Vagina (tissue), 2 donors: ENCODE measurements at places on chromosomes 4 and X.

DNA sequence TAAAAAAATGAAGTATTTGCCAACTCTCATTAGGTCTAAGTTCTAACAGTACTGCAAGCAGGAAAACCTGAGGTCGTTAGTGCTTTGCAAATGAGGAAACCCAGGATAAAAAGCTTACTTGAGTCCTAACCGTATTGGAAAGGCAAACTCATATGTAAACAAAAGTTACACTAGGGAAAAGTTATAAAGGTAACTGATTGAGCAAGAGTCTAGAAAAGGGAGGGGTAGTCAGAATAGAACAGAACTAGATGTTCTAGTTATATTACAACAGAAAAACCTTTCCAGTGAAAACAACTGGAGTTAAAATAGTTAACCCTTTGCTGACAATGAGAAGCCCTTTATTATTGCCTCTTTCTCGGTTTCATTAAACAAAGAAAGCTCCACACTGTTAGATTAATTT is 66.4 kb upstream of the MAOA start:
- DNase-seq = no peak

- no peak for DNase-seq
Observed at GRCh38 chr4:174307694-174308093, 24.0 kb downstream of the CEP44 start.

DNA sequence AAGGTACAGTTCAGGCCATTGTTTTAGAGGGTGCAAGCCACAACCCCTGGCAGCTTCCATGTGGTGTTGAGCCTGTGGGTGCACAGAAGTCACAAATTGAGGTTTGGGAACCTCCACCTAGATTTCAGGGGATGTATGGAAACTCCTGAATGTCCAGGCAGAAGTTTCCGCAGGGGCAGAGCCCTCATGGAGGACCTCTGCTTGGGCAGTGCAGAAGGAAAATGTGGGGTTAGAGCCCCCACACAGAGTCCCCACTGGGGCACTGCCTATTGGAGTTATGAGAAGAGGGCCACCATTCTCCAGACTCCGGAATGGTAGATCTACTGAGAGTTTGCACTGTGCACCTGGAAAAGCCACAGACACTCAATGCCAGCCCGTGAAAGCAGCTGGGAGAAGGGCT is 242.0 kb upstream of the ACTRT1 start:
- no peak for DNase-seq

- no peak for DNase-seq
Observed at GRCh38 chr4:147526272-147526654, 45.4 kb downstream of the EDNRA start.

GRCh38 chr4:18980516-18981233 is 959.1 kb upstream of the LCORL start:
- DNase-seq = no peak

- no peak for DNase-seq
Observed at GRCh38 chr4:76148142-76148865, at the start of gene NUP54. Gene NUP54 (minus strand): TSS chr4:76148397. CDS start chr4:76148374, 23 bp downstream.

GRCh38 chr4:45062935-45063545 is 336.7 kb upstream of the GNPDA2 start:
- no peak for DNase-seq

- DNase-seq = peak; percentile 56
Observed at GRCh38 chr4:24978291-24979075, 52.3 kb downstream of the LGI2 start.

DNA sequence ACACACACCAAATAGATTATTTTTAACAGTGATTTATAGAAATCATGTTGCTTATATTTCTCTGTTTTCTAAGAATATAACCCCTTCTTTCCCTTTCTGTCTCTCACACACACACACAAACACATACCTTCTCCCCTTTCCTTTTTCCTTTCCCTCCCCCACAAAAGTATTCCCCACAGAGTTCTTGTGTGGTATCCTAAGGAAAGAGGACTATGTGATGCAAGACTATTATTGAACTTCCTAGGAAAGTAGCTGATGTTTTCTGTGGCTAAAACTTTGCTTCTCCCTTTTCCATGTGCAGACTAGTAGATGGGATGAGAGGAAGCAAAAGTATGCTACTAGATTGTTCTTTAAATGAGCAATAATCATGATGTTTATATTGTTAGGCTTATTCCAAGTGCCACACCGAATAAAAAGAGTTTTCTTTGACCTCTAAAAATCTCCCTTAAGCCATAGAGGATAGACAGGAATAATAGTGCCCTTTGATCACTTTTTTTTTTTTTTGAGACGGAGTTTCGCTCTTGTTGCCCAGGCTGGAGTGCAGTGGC is 38.7 kb downstream of the CPEB2 start:
- no peak for DNase-seq

GRCh38 chr4:77990904-77991358 is 66.2 kb upstream of the FRAS1 start:
- DNase-seq = no peak

GRCh38 chrX:42619068-42619467 is 158.9 kb downstream of the PPP1R2C start:
- DNase-seq = no peak

DNA sequence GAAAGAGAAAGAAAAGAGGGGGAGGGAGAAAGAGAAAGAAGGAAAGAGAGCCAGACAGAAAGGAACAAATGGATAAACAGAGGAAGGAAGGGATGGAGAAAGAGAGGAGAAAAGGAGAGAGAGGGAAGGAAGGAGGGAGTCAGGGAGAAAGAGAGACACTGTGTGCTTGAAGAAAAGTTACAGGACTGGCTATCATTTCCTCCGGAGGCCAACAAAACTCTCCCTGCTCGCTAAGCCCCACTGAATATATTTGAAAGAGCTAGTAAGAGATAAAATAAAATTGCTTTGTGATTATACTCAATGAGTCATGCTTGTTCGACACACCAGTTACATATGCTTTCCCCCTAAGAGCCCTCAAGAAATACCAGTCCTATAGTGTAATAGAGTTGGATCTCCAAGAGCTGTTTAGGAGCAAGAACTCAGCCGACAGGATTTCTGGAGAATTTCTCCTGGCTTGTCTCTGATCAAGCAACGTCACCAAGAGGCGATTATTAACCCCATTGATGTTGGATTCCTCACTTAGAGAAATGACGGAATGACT is 102.2 kb downstream of the MXRA5 start:
- no peak for DNase-seq

DNA sequence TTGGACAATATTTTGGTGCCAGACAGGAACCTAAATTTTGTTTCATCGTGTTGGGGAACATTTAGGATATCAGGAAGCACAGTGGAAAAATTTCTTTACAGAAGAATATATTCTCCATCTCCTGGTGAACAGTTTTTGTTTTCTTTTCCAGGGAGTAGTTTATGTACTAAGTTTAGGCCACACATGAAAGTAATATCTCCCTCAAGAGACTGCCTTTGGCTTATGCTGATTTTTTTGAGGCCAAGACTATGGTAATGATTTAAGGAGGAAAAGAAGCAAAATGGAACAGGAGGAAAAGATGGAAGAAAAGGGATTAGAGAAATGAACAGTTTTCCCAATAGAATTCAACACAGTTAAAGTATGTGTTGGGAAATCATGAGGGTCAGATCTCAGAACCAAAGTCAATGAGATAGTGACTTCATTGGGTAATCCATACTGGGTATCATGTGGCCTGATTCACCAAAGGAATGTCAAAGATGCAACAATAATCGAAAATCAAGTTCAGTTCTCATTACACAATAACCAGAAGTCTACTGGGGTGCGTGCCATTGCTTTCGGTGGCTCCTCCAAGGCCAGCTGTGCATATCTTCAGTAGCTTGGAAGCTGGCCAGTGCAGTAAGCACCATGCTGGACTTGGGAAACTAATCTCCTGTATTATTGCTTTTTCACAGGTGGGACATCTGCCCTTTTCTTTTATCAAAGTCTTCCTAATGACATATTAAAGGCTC is 234.8 kb downstream of the COL25A1 start:
- no peak for DNase-seq

DNA sequence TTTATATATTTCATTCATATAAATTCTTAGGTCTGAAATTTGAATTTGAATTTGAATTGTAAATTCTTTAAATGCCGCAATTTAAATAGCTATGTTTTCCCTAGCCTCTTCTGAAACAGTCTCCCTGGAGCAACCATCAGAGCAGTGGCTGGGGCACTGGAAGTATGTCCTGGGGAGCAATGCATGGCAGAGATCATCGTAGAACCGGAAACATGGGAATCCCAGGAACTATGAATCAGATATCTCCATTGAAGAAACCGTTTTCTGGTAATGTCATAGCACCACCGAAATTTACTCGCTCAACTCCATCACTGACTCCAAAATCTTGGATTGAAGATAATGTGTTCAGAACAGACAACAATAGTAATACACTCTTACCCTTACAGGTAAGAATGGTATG is 4.9 kb downstream of the CPEB2 start:
- no peak for DNase-seq

DNA sequence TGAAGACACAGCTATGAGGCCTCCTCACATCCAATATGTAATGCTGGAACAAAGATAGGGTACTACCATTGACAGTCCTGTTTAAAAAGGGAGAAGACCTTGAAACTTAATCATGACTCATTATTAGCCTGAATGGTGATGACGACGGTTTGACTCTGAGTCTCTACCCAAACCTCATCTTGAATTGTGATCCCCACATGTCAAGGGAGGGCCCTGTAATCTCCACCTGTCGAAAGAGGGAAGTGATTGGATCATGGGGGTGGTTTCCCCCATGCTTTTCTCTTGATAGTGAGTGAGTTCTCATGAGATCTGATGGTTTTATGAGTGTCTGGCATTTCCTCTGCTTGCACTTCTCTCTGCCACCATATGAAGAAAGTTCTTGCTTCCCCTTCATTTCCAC is 395.3 kb upstream of the CPEB2 start:
- DNase-seq = no peak

GRCh38 chrX:150032742-150033141 is 94.5 kb upstream of the EOLA2 start:
- DNase-seq = no peak

DNA sequence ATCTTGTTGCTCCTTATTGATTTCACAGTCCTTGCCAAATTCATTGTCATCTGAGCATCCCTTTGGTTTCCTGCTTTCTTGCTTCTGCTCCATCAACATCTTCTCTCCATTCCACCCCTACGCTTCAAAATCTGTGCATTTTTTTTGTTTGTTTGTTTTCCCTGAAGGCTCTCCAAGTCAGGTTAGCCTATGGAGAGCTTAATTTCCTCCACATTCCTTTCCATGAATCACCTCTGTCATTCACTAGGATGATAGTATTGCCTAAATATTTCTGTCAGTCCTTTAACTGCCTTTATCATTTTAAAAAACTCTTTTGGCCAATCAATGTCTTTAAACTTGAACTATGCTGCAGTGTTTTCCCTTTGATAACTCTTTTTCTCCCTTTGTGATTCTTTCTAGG is 67.7 kb downstream of the PPARGC1A start:
- DNase-seq = no peak

DNA sequence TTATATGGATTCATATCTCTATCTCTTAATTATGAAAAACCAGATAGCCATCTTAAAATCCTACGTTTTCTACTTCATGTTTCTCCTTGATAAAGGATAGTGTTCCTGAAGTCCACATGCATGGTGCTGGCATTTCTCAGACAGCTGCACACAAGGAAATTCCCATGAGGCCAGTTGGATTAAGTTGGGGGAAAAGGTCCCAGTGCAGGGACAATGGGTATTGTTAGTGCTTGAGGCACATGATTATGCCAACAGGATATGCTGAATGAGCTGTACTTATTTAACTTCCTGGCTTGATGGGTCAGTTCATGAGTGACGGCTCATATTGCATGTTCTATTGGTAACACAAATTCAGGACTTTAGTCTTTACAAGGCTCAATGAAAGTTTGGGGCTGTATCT is 913.9 kb upstream of the NDST4 start:
- no peak for DNase-seq

DNA sequence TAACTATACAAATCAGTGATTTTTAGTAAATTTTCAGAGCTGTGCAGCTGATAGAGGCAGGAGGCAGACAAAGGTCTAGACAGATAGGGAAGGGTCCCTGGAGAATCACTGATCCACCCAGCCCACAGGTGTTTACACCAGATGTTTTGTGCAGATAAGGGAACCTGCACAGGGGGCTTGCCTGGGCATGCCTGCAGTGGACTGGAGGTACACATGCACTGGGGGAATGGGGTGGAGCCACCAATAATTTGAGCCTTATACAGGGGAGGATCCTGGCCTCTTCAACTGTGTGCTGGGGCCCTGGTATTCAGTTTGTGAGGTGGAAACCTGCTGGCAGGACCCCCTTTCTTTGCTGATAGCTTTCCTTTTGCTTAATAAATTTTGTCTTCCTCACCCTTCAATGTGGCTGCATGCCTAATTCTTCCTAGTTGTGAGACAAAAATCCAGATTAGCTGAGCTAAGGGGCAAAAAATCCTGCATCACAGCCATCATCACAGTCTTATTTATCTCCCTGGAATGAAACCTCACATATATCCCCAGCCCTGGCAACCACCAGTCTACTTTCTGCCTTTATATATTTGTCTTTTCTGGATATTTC is 102.8 kb downstream of the KDM6A start:
- no peak for DNase-seq

DNA sequence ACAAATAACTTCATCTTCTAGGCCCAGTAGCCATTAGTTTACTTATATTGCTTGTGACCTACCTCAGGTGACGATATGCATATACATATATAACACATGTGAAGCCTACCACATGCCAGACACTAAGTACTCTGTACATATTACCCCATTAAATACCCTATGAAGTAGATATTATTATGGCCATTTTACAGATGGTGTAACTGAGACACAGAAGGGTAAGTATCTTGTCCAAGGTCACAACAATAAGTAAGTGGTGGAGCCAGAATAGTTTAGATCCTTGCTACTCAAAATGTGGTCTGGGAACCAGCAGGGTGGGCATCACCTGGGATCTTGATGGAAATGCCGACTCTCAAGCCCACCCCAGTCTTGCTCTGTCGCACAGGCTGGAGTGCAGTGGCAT is 78.1 kb upstream of the RAPGEF2 start:
- no peak for DNase-seq

GRCh38 chr4:48156423-48156822 is 22.4 kb upstream of the TXK start:
- DNase-seq = no peak

DNA sequence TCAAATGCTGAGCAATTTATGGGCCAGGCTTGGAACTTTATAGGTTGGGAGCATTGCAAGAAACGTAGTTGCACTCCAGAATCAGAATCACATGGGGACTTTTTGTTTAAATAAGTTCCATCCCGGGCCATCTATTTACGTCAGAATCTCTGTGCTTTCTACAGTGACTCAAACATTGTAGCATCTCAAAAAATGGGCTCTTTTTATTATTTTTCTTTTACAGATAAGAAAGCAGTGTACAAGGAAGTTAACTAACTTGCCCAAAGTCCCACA is 10.2 kb downstream of the CC2D2A start:
- DNase-seq = no peak

DNA sequence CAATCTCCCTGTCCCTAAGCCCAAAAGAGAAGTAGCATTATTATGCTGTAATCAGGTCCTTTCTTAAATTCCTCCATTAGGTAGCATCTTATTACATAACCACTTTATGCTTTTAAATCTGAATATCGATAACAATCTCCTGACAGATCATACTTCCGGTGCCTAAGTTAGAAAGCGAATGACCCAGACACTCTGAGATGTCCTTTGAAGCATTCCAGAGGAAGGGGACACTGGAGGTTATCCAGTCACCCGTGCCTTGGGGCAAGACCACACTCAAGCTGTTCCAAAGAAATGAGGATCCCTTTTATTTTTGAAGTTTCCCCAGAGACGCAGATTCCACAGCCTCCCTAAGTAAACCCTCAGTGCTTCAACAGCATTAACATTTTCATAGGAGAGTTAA is 125.7 kb downstream of the PALLD start:
- no peak for DNase-seq

GRCh38 chr4:78630615-78631014 is 79.0 kb downstream of the ANXA3 start:
- DNase-seq = no peak

GRCh38 chr4:92163348-92163747 is 140.4 kb upstream of the GRID2 start:
- no peak for DNase-seq
